Stimulated activated CD8-positive, alpha-beta memory T cell treated with anti-CD3 and anti-CD28 coated beads, Interleukin-7, amount 100 ng/mL, for 4 hours (primary cell): ENCODE measurements at places on chromosomes 13 and 19.

GRCh38 chr19:43735957-43736356 lies 18.8 kb downstream of the SMG9 start:
- DNase-seq = no peak

GRCh38 chr13:95784900-95785290 lies 108.0 kb downstream of the DNAJC3 start:
- no peak for DNase-seq

GRCh38 chr19:29963576-29963975 lies 21.5 kb downstream of the URI1 start:
- no peak for DNase-seq

GRCh38 chr19:32471095-32471494 lies 65.5 kb downstream of the DPY19L3 start:
- no peak for DNase-seq

- peak; percentile 17 for DNase-seq
These were observed 6.0 kb downstream of the STK24 start for GRCh38 chr13:98570929-98571372.

GRCh38 chr19:4980838-4981680 lies 12.1 kb downstream of the KDM4B start:
- no peak for DNase-seq

DNA sequence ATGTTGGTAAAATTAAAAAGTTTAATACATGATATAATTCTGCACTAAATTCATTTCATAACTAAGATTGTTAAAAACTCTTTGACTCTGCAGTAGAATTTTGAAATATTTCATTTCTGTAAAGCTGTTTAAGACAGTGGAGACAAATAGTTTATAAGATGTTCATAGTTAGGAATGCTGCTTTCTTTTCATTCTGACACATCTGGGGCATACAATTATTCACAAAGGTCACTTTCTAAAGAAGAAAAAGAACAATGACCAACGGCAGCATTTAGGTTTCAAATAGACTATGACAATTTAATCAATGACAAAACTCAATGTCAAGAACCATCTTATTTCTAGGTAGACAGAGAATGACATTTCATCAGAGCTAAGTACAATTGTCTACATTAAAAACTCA lies 1422.1 kb downstream of the PCDH9 start:
- no peak for DNase-seq

DNA sequence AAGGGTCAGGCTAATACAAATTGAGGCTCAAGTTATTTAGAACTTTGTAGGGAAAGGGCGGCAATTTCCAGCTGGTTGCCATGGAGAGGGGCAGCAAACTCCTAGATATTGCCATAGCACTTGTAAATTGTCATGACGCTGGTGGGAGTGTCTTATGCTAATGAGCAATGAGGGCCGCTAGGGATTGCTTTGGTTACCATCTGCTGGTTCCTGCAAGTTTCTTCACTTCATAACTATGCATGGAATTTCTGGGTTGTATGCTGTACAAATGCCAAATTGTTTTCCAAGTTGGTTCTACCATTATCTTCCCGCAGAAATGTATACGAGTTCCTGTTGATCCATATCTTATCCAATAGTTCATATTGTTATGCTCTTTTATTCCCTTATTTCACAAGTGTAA lies 1339.4 kb downstream of the EFNB2 start:
- no peak for DNase-seq

DNA sequence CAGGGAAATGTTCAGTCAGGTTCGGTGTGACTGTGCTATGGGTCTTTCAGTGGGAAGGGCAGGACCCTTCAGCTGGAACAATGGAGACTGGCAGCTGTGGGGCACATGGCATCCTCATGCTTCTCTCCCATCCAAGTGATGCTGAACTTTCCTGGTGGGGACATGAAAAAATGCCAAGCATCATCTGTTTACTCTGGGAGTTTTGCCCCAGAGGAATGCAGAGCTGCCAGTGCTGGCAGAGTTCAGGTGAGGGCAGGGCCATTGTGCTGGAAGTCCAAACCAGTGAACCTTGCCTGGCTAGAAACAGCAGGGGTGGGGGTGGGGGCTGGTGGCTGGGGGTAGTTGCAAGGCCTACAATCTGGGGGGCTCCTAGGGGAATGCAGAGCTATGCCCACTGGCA lies 1320.6 kb downstream of the PCDH9 start:
- DNase-seq = no peak

DNA sequence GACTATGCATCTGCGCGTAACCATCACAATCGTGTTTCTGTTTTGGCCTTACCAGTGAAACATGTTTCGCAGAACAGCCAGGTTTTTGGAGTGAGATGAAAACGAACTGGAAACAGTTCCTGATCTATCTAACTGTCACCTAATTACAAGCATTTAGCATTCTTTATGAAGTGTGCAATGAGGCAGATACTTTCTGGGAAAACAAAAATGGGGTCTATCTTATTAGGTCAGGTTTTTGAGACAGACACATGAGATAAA lies 182.8 kb downstream of the LMO7 start:
- DNase-seq = no peak

DNA sequence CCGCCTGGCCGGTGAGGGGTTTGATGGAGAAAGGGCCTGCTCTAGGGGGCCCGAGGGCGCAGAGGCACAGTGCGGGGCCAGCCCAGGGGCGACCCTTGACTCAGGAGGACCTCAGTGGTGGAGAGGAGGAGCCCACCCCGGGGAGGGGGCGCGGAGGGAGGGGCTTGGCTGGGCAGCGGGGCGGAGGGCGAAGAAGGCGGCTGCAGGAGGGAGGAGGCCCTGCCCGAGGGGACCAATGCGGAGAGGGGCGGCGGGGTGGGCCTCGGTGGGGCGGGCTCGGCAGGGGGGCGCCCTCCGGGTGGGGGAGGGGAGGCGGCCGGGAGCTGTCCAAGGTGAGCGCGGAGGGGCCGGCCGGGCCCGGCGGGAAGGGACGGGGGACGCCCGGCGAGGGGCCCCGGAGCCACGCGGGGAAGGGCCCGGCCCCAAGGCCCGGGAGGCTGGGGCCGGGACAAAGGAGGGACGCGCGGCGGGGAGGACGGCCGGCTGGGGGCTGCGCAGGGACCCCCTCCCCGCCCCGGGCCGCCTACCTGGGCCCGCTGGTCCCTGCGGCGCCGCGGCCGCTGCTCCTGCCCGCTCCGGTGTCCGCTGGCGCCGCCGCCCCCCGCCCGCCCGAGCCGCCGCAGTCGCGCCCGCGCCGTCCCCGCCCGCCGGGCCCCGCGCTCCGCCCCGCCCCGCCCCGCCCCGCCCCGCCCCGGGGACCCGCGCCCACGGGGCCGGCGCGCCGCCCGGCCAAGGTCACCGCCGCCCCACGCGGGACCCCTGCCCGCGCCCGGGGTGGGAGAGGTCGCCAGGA lies at the start of gene DIRAS1:
Gene DIRAS1, minus strand, starts transcription at position 596 of the 793 bp plus-strand sequence. CDS start 3,566 bp downstream, outside the sequence.
- no peak for DNase-seq

DNA sequence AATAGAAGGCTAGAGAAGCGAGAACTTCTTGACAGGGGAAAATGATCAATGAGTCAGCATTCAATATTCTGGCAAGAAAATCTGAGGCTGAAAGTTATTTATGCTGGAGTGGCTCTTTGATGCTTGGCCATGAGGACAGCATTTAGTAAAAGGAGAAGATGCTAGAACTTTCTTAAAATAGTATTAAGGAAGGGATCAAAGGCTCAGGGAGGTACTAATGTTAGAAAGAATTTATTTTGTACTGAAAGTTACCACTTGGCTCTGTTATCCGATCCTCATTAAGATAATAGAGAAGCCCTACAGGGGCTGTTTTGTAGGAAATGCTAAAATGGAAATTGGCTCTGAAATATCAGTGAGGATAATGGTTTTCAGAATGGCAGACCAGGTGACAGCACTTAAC lies 1774.6 kb upstream of the PCDH20 start:
- no peak for DNase-seq
